ENCODE measurements at places on chromosomes 2 and 18.

DNA sequence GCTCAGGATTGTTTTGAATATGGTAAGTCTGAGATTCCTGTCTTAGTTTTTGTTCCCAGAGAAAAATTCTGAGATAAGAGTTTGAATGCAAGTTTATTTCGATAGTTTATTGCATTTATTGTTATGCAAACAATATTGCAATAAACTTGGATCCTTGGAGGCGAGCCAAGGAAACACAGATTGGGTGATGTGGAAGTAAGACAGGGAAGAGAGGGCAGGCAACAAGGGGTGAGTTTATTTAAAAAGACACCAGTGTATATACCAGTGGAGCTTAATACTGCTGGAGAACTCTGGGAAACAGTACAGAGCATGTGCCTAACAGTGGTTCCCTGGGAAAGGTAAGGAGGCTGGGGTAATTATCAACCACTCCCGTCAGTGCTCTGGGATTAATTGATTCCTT, 87.5 kb upstream of the NEDD4L start:
- DNase-seq: no peak

- no peak for DNase-seq
Measured at GRCh38 chr18:56542476-56542875, 95.9 kb downstream of the TXNL1 start.

DNA sequence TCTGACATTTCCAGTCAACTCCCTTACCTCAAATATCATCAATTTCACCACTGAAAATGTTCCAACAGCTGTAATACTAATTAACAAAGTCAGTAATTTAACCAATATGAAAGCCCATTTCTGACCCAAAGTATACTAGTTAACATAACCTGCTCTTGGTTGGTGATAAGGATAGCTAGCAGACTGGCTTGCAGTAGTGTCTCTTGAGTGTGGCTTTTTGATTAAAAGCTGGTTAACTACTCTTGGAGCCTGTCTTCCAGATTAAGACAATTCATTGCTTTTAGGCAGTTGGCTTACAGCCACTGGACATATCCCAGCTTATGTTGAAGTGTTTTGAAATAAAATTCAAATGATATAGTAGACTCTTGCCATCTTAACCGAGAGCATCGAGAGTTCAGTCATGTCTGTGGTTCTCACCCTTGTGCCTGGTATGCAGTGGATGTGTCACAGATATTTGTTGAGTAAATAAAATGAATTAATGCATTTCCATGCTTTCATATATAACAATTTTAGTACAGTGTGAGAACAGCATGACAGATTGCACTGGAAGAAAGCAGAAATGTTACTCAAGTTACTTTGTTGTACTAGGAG, 158.1 kb downstream of the TANC1 start:
- no peak for DNase-seq

GRCh38 chr2:2845267-2845666, 514.2 kb upstream of the MYT1L start:
- DNase-seq: no peak

DNA sequence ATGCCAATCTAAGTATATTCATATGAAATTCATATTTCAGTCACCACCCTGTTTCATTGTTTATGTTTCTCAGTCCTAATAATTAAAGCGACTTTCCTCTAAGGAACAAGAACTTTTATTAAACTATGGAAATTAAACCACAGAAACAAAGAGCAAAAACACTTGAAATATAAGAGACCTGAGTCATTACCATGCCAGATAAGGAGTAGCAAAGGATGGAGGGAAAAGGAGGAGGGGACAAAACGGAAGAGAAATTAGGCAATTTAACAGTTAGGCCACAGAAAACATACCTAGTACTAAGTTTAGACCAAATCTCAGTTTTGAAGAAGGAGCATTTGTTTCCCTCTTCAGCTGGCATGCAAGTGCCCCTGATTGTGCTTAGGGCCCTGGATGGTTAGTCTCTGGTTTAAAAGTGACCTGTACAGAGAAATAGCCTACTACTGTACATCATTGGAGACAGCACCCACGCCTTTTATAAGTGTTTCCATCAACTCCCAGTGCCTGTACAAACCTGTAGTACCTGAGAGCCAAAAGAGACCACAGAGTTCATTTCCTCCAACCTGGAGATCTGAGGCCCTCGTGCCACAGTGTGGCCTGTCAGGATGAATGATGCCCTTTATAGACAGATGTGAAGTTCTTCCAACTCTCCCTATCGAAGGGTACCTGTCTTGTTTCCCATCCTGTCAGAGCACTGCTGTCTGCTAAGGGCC, 74.5 kb downstream of the SPATS2L start:
- DNase-seq: no peak

GRCh38 chr2:149021761-149022160, 16.7 kb upstream of the LYPD6B start:
- no peak for DNase-seq

- DNase-seq: no peak
Measured at GRCh38 chr2:78029392-78029995, 507.3 kb upstream of the LRRTM4 start.

Measured in stimulated activated CD8-positive, alpha-beta memory T cell treated with anti-CD3 and anti-CD28 coated beads, Interleukin-2, amount 100 ng/mL, for 1 hour (primary cell).